ENCODE measurements at places on chromosomes 4 and X.

DNA sequence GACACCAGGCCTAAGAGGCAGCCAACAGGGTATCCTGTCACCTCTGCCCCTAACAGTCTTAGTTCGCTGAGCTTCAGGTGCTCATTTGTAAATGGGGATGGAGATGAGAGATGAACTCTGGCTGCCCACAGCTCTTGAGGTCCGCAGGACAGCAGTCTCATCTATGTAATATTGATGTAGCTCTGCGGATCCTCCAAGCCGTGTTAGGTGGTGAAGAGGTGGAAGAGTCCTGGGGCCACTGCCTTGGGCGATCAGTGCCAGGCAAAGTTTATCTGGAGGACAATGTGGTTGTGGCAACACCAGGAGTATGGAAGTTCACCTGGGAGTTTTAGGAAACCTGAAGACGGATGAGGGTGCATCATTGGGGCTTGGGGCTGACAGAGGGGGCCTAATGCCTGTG, 13.4 kb downstream of the TRO start:
- DNase-seq: no peak

- no peak for DNase-seq
Measured at GRCh38 chr4:8324640-8325239, 55.2 kb downstream of the HTRA3 start.

GRCh38 chr4:26874110-26874509, 13.5 kb downstream of the STIM2 start:
- no peak for DNase-seq

DNA sequence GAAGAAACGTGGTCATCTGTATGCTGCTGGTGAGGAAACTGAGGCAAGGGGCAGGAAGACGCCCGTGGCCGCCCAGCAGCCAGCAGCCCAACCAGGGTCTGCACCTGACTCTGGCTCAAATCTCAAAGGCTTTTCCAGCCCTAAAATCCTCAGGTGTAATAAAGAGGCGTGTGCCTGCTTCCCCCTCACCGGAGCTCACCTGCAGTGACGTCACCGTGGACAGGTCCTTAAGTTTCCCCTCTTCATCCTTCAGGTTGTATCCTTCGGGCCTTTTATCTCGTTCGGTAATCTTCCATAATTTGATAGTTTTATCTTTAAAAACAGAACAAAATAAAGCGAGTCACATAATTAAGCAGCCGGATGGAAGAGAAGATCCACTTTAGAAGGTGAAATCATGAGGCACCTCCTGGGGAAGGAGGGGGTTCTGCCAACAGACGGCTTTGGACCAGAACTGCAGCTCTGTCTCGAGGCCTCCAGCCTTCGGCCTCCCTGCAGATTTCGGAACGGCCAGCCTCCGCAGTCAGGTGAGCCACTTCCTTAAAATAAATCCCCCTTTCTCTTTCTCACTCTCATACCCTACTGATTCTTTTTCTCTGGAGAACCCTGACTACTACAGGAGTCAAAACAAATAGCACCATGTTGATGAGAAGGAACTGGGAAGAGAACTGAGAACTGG, 96.7 kb downstream of the PPP2R2C start:
- DNase-seq: no peak

DNA sequence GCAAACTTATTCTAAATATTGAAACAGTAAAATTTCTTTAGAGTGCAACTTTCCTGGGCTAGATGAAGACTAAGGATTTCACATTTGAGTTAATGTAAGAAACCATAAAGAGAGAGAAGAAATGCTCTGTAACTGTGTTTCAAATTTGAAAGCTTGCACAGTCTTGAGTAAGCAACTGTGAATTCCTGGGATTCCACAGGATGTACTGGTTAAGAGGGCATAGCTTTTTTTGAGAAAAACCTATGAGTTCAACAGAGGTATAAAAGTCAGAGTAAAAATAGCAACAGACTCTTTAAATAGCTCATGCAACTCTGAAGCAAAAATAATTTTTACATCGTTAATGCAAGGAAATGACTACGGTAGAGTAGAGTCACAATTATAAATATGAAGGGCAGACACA, 25.5 kb downstream of the ZNF330 start:
- DNase-seq: no peak

- DNase-seq: no peak
Measured at GRCh38 chrX:107596651-107597050, 31.7 kb upstream of the PRPS1 start.

DNA sequence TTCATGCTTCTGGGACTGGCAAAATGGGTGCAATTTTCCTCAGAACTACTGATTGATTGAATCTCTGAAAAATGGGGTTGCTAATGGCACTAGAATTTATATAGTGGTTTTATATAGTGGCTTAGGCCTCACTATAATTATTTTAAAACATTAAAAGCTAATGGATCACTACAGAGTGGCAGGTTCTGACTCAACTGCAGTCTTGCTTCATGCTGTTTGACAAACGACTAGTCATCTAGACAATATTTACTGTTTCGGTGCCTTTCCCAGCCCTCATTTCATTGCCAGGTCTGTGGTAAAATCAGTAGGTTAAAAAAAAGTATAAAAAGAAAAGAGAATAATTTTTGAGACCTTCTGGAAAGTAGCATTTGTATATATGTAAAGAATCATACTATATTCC, 352.8 kb upstream of the ATOH1 start:
- DNase-seq: no peak

DNA sequence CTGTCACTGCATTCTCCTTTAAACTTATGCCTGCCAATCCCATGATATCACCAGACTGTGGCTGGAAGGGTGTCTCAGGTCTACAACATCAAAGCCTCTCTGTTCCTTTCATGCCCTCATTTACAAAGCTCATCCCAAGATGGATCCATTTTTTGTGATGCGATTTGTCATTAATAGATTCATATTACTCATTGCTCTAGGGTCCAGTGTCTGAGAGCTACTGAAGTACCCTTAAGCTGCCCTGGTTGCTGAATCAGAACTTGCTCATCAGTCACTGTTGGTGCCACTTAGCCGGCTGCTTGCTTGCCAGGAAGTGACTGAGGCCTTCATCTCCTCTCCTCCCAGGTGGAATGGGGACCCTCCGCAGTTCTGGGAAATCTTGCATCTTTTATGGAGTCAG, 395.5 kb upstream of the BOD1L1 start:
- DNase-seq: no peak

DNA sequence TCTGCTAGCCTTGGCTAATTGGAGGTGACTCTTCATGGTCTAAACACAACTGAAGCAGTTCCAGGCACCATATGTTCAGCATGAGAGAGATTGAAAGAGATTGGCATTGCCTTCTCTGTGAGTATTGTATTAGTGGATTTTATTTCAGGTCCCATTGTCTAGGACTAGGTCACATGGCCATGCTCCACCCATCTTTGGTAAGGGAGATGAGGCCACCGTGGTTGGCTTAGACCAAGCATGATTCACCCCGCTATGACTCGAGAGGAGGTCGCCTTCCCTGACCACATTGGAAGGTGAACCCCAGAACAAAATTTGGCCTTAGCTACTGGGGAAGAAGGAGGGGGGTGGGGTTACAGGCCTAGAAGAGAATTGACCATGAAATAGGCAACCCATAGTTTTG, 109.9 kb upstream of the BCOR start:
- DNase-seq: no peak

DNA sequence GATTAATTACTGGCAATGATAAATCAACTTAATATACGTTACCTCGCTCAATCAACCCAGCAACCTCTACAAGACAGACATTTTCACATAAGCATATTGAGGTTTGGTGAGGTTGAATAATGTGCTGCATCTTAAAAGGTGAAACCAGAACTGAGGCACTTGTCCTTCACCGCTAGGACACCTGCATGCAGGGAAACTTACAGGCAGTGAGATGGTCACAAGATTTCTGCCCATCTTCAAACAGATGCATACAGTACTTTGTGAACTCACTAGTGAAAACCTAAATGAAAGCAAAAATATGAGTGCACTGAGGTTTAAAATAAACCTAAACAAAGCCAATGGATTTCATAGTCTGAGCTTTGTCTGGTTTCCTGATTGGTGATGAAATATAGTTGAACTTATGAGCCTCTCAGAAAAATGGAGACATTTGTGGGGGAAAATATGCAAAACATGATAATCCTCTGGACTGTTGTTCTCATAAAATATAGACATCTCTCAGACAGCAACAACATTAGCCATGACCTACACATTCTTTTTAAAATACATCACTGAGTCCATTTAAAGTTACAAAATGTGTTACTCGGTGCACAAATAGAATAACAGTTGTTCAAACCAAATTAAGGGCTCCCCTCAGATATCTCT, 20.9 kb upstream of the PRSS12 start:
- DNase-seq: peak; percentile 28

DNA sequence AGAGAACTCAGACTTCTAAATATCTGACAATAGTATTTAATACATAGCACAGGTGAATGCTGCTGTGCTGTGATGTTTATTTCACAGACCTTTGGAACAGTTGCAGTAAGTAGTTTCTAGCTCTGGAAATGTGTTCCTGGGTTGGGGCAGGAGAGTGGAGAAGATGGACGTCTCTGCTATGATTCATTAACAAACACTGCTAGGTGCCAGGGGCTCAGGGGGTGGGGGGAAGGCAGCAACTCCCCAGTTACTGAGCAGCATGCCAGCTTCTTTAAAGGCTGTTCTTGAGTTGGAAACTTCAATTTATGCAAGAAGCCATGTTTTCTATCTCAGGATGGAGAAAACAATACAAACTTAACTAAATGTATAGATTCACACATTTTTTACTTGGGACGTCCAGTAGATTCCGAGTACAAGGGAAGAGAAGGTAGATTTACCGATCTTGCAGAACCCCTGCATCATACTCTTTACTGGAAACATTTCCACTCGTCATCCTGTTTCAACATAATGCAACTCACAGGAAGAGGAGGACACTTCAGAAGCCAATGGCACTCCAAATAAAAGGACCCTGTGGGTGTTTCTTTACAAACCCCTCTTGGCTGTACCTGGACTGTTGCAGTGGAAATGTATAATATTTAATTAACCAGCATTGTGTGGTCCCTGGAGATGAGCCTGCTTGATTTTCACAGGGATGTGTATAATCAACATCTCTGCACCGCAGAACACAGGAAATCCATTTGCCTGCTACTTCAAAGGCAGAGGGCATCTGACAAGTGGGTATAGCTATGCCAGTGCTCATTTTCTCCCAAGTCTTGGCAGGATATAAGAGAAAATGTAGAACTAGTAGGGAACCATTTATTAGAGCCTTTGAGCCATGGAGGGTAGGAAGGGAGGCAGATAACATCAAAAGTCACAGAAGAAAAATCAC, 171.4 kb downstream of the SH3KBP1 start:
- no peak for DNase-seq

DNA sequence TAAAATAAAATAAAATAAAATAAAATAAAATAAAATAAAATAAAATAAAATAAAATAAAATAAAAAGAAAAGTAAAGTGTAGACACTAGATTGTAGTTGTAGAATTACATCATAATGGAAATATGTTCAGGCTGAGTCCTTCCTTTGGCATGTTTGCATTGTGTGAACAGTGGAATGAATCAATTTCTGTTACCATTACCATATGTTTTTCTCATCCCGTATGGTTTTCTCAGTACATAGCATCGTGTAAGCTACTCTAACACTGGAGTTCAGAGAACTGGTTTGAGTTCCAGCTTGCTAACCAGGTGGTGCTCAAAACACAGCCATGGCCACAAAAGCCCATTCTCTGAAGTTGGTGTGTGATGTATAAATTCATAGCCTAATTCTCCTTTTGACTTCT, 45.9 kb downstream of the USP11 start:
- peak; percentile 14 for DNase-seq

- DNase-seq: no peak
Measured at GRCh38 chr4:151700566-151701316, 60.1 kb downstream of the GATB start.

DNA sequence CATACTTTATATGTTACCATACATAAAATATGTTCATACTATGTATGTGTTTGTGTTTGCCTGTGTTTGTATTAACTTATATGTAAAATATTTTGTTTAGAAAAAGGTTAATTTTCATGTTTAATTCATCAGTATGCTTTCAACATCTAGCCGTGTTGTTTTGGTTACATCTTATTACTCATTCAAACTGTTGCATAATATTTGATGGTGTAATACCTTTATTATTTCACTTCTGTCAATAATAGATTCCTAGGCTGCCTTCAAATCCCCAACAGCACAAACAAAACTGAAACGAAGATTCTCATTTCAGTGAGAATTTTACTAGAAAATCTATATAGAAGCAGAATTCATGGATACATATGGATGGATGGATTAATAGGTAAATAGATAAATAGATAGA, 462.3 kb upstream of the ADGRL3 start:
- DNase-seq: no peak

GRCh38 chrX:71621603-71622002, 3.3 kb upstream of the CXCR3 start:
- DNase-seq: no peak

DNA sequence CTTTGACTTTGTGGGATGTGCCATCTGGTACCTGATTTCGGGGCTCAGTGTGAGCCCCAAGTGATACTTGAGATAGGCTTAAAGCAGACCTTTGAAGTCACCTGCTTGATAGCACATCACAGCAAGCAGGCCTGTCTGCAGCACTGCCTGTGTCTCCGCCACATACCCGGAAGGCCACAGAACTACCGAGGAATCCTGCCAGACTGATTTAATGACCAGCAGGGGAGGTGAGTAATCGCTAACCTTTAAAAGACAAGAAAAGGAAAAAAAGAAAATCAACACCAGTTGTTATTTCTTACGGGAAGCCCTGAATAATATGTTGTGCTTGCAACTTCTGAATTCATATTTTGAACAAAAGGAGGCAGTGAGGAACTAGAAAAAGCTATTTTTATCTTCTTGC, 6.8 kb downstream of the PTCHD1 start:
- DNase-seq: no peak

- no peak for DNase-seq
Measured at GRCh38 chr4:75513526-75514130, 575 bp downstream of the RCHY1 start.

DNA sequence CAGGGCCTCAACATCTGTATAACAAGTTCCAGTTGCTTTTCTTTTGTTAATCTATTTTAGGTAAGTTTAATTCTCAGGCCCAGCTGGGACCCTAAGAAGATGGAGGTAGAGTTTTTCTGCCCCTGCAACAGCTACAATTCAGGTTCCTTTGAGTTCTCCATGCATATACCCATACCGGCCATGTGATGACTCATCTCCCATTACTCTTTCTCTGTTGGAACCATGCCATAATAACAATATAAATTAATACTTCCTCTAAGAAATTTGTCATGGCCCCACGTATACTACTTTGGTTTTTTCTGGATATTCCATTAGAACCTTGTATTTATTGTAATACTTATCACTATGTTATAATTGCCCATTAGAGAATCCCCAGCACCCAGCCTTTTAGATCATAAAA, 1.3 kb upstream of the INTU start:
- no peak for DNase-seq

Data from stomach (tissue), 19 donors.